Anterior cingulate cortex (tissue), 58 donors: ENCODE measurements at places on chromosomes 1 and 21.

DNA sequence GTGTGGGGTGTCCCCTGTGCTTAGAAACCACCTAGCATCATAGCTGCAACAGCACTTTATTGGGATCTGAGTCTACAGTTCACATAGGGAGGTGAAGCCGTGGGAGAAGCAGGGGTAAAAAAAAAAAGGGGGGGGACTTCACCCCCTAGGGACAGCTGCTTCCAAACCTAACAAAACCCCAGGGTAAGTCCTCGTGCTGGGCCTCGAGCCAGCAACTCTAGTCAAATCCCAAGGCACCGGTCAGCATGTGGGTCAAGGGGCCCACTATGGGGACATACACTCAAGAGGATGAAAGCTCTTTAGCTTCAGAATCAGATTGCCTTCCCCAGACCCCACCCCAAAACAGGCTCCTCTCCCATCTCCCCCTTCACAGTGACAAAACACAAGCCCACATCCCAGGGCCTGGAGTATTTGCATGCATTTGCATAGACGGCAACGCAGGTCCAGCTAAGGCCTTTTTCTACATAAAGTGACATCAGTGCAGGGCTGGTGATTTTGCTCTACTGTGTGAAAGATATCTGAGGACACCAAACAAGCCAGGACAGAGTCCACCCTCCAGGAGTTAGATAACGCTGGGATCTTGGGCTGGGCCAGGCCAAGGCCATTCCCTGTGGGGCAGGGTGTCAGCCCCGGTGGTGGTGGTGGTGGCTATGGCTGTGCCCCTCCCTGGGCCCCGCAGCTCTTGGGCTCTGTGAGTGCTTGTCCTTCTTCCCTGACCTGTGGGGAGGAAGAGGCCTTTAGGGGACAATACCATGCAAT, 8.1 kb upstream of the PMVK start:
- DNase-seq: no peak

GRCh38 chr1:210700511-210700910, 371.8 kb downstream of the HHAT start:
- no peak for DNase-seq

DNA sequence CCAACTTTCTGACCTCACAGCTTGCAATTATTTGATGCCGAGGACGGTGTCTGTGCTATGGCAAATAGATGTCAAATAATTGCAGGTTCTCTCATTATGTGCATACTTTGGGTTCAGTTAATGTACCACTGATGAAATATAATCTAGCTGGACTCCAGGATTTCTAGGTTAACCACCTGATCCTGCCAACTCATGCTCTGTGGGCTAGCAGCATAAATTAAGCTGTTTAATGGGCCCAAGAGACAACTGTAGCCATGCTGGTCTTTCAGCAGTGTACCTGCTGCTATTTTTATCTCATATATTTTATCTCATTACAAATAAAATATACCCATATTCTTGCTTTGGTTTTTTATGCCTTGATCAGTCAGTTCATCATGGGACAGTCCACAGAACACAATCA, 43.3 kb upstream of the HP1BP3 start:
- DNase-seq: no peak

DNA sequence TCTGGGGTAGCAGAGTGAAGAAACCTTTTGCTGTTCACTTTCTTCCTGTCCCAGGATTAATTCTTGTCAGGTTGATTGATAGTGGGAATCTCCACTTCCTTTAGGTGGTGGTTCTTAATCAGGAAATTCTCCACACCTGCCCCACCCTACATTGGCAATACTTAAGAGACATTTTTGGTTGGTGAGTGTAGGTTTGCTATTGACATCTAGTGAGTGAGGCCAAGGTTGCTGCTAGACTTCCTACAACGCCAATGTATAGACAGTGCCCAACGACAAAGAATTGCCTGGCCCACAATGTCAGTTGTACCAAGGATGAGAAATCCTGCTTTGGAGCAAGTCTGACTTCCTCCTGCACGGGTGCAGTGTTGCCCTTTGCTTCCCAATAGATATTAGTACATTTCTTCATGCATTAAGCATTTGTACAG, 38.5 kb downstream of the MAP3K7CL start:
- DNase-seq: no peak

DNA sequence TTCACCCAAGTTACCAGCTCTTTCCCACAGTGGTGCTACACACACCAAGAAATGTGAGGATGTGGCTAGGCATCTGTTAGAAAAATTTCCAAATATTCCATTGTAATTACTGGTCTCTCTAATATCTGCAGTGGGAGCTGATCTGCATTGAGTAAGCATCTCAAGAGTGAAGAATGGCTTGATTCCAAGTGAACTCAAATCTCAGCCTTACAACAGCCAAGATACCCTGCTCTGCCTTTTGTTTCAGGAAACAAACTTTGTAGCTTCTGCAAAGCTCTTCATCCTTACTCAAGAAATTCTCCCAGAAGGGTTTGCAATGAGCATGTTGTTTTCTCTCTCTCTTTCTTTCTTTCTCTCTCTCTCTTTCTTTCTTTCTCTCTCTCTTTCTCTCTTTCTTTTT, 181.1 kb downstream of the FCRL5 start:
- DNase-seq: no peak

DNA sequence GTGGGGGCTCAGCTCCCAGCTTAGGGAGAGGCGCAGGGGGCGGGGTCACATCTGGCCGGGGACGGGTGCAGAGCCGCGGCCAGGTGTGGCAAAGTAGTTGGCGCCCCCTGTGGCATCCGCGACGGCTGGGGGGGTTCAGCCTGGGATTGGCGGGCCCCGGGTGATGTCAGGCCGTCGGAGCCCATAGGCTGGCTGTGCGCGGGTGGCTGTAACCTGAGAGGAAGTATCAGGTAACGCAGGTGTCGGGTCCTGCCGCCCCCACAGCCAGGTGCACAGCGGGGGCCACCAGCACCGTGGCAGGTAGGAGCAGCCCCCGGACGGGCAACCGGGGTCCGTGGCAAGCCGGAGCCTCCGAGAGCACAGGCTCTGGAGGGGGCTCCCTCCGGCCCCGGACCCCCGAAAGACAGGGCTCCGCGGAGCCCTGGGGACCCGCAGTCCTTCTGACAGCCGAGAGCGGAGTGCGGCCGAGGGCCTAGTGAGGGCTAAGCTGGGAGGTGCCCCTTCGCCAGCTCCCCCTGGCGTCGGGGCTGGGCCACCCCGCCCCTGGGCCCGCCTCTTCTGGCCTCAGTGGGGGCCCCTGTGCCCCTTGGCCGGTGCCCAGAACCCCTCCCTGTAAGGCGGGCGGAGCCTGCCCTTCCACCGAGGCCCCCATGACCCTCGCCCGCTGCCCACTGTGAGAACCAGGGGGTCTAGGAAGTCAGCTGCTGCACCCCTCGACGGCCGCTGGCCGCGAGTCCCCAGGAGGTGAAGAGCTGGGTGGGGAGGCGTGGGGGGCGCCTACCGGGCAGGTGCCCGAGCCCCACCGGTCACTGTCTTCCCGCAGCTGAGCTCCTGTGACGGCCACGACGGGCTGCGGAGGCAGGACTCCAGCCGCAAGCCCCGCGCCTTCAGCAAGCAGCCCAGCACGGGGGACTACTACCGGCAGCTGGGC, 17.9 kb downstream of the TNFRSF25 start:
- no peak for DNase-seq

DNA sequence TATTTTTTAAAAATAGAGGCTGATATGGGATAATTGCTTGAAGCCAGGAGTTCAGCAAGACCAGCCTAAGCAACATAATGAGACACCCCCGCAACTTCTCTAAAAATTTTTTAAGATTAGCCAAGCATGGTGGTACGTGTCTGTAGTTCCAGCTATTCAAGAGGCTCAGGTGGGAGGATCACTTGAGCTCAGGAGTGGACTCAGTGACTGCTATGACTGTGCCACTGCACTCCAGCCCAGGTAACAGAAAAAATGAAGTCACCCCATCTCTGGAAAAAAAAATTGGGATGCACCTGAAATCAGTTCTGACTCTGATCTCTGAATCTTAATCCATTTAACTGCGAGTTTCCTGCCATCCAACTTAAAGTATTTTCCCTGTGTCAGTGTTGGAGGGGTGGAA, 124.2 kb downstream of the MRPS6 start:
- DNase-seq: no peak

DNA sequence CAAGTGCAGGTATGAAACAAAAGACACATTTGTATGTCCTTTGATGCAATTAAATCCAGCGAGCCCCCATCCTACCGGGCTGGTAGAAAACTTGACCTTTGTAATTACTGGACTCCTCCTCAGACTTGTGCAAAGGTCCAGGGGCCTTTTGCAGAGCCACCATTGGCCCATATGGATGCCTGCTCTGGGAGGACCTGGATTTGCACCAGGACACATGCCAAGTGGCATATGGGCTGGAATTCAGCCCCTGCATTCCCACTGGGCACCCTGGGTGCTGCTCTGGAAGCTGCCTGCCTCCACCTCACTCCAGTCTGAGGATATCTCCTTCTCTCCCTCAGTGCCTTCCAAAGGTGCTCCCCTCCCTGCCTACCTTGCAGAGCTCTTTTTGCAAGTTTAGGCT, 36.0 kb downstream of the LACTBL1 start:
- DNase-seq: no peak

- DNase-seq: no peak
Measured at GRCh38 chr1:198528364-198528763, 12.1 kb downstream of the ATP6V1G3 start.

- peak; percentile 77 for DNase-seq
Measured at GRCh38 chr1:212916481-212917133, 33.7 kb upstream of the VASH2 start.

GRCh38 chr1:185014941-185015340, 30.4 kb upstream of the RNF2 start:
- no peak for DNase-seq

GRCh38 chr1:121566346-121566745, 381.6 kb downstream of the SRGAP2C start:
- DNase-seq: no peak

GRCh38 chr1:217402301-217402700, 228.6 kb downstream of the GPATCH2 start:
- DNase-seq: no peak

- no peak for DNase-seq
Measured at GRCh38 chr1:22753481-22753971, 42.9 kb downstream of the EPHB2 start.

- no peak for DNase-seq
Measured at GRCh38 chr1:205512059-205513045, 7.9 kb downstream of the CDK18 start.

DNA sequence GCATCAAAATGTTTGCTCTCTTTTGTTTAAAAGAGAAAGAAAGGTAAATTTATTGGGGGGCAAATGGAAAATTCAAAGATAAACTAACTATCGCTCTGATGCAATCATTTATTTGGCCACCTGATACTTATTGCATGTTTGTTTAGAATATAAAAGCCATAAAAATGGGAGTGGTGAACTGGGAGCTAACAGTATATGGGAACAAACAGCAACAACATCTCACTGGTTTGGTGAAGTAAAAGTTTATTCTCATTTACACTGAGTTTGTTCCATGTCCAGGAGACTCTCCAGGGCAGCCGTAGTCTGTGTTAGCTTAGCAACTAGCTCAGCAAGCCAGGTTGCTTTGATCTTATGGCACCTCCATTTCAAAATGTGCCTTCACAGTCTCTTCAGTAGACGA, 20.4 kb downstream of the C4BPA start:
- DNase-seq: no peak
